Neuronal stem cell (in vitro differentiated cells): ENCODE measurements at places on chromosomes 6 and 20.
A peak's percentile ranks its signal among the peaks of the same experiment; 100 is the strongest.

GRCh38 chr6:39377539-39377950, 55.0 kb upstream of the KCNK16 start:
- no peak overlapping the region for H3K4me3 ChIP-seq
- no peaks in the 10 kb centered on the region for H3K36me3 ChIP-seq
- H3K27me3 ChIP-seq = no peaks in the 10 kb centered on the region
- no peaks in the 10 kb centered on the region for H3K4me1 ChIP-seq
- peak; percentile 74 for DNase-seq

DNA sequence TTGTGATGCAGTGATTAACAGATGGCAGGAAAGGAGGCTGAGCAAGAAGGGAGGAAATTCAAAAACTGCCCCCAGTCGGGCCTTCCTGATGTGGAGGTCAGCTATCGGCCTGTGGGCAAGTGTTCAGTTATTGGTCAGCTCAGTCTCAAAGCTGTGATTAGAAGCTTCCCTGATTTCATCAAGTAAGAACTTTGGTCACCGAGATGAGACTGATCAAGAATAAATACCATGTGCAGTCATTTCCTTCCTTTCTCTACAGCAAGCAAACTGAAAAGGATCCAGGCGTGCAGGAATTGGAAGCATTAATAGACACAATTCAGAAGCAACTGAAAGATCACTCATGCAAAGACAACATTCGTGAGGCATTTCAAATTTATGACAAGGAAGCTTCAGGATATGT, 69.7 kb downstream of the EFHC1 start:
- H3K4me1 ChIP-seq = no peaks in the 10 kb centered on the region
- no peak for DNase-seq
- no peaks in the 10 kb centered on the region for H3K27me3 ChIP-seq
- peaks cover 3% of the 10 kb centered on the region for H3K36me3 ChIP-seq

DNA sequence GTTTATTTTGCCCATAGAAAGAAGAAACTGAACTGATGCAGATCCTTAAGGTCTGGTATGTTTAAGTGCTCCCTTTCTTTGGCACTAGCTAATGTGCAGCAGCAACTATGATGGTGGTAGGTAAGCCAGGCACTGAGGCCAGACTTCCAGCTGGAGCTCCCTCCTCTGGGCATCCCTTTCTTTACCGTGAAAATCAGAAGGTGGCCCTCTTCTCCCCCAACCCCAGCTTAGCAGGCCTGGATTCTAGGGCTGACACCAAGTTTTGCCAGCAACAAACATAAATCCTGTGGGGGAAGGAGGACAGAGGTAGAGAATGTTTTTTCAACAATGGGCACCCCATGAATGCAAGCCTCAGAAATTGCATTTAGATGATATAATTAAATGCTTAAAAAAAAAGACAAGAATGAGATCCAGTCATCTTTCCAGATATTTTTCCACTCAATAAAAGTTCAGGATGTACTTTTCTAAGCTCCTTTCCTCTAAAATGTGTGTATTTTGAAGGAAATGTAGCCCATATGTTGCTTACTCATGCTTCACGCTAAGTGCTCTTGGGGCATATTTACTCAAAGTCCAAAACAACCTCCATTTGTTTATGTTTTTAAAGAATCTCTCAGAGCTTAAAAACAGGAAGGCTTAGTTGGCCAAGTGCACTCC, 123.9 kb upstream of the NXT1 start:
- no peaks in the 10 kb centered on the region for H3K4me1 ChIP-seq
- H3K4me3 ChIP-seq = no peak overlapping the region

- DNase-seq = no peak
- no peak overlapping the region for H3K27ac ChIP-seq
- H3K27me3 ChIP-seq = no peaks in the 10 kb centered on the region
- H3K4me3 ChIP-seq = no peak overlapping the region
- H3K4me1 ChIP-seq = no peaks in the 10 kb centered on the region
These were observed 138.2 kb downstream of the UNC5CL start for GRCh38 chr6:40900791-40901190.

- H3K27me3 ChIP-seq = no peaks in the 10 kb centered on the region
- H3K27ac ChIP-seq = no peak overlapping the region
- no peaks in the 10 kb centered on the region for H3K36me3 ChIP-seq
- no peak for DNase-seq
These were observed 63.4 kb upstream of the PMEPA1 start for GRCh38 chr20:57773059-57773815.
